ENCODE measurements at places on chromosomes 2 and 18.

GRCh38 chr18:77201506-77201905 lies 48.1 kb upstream of the GALR1 start:
- no peak for DNase-seq

- no peak for DNase-seq
These were observed 35.5 kb downstream of the PNO1 start for GRCh38 chr2:68193144-68193543.

GRCh38 chr2:20397811-20398447 lies 47.3 kb upstream of the PUM2 start:
- DNase-seq = no peak

DNA sequence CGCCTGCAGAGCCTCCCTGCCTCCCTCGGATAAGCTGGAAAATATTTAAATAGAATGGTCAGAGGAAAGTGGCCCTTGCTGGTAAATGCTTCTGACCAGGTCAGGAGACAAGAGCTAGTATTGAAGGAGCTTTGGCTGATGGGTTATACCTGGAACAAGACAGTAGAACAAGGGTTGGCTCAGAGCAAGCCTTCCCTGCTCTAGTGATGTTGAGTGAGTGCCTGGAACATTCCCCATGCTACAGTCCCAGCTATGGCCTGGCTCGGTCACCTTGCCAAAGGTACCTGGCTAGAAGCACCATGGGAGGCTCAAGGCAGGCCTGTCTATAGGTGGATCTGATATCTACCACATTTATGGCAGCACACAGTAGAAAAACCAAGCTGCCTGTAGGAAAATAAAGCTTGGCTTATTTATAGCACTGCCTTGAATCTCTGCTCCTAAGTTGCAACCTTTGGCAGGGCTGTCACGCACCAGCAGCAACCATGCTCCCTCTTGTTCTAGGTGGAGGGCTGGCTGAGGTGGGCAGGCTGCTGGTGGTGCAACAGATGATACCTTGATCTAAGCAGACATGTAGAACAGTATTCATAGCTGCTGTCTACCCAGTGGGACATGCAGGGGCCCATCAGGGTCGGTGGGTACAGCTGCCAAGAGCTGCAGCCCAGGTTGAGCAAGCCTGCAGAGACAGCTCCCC lies 66.7 kb upstream of the BCL2L11 start:
- DNase-seq = no peak

GRCh38 chr2:120548627-120549608 lies 186.8 kb upstream of the GLI2 start:
- no peak for DNase-seq

DNA sequence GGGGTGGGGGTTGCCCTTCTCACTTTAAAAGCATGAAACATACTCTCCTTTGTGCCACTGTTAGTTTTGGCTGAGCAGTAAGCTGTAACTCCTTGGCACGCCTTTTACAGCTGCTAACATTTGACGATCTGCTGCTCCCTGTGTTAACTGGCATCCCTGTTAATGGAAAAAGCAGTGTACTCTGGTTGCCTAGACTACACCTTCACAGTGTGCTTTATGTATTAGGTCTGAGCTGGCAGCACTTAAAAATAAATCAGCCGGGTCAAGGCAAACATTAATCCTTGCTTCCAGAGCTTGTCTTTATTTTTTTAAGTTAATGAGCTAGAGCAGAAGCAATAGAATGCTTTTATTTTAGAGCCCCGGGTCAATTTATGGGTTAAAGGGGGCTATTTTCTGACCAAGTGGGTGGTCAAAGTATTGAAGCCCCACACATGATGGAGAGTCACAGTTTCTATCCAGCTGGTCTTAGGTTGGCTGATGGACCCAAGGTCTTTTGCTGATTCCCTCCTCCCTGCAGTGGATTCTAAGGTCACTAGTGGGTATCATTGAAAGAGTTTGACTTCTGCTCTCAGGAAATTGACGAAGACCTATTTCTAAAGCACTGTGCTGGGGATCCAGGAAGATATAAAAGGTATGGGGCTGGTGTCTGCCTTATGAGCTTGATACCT lies 54.5 kb downstream of the CFAP221 start:
- DNase-seq = no peak

DNA sequence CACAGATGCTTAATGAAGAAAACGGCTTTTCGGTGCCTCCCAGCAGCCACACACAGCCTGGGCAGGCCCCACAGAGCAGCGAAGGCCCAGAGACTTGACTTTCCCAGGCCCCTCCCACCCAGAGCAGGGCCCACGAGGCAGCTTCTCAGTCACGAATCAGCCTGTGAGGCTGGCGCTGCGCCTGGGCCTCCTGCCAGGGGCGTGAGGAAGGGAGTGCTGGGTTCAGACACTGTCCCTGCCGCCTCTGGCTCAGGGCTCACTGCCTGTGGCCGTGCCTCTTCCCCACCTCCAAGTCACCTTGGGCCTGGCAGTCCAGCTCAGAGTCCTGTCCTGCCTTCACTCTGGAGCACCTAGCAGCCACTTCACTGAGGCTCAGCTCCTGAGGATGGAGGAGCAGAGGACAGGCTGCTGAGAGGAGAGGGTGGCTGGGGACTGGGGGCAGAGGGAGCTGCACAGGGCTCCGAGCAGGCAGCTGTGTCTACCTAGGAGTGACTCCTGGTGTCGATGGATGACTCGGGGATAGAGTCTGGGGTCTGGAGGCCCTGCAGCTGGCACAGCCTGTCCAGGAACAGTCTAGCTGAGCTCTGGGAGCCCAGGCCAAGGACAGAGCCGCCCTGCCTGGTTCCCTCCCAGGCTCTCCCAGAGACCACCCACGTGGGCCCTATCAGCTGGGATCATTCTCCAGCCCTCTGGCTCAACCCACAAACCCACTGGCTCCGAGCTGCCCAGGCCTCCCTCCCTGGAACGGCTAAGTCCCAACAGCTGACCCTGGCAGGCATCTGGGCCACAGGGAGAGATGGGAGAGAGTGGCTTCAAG lies 36.4 kb upstream of the FOSL2 start:
- DNase-seq = no peak

Measured in WERI-Rb-1 (cell line).